ENCODE measurements at places on chromosomes 5 and 9.

GRCh38 chr9:18768951-18769622, 263.9 kb downstream of the SAXO1 start:
- DNase-seq, result no peak

DNA sequence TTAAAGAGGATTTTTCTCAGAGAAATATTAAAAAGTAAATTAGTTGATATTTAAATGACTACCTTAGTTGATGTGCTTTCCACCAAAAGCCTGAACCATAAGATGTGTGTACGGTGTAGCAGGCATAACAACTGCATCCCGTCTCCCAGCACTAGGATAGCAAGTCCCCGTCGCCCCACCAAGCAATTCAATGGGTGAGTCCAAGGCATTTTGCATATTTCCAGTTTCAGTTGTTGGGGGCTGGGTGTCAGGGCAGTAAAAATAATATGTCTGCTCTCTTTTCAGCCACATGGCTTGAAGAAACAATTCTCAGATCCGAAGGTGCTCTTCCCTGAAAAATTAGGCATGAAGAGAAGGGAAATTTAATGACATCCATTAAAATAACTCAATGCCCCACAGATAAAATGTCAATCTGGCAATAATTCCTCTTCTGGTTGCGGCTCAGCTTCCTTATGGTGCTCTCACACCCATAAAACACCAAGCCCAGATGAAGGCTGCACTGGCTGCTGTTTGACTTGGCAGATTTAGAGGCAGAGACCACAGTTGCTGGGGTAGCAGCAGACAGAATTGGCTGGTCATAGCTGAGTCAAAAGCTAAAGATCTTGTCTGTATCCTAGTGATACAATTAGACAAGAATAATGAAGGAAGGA, 124.4 kb upstream of the ADCY2 start:
- DNase-seq, result no peak

- DNase-seq, result no peak
Observed at GRCh38 chr9:109992293-109992692, 212.3 kb downstream of the PALM2AKAP2 start.

DNA sequence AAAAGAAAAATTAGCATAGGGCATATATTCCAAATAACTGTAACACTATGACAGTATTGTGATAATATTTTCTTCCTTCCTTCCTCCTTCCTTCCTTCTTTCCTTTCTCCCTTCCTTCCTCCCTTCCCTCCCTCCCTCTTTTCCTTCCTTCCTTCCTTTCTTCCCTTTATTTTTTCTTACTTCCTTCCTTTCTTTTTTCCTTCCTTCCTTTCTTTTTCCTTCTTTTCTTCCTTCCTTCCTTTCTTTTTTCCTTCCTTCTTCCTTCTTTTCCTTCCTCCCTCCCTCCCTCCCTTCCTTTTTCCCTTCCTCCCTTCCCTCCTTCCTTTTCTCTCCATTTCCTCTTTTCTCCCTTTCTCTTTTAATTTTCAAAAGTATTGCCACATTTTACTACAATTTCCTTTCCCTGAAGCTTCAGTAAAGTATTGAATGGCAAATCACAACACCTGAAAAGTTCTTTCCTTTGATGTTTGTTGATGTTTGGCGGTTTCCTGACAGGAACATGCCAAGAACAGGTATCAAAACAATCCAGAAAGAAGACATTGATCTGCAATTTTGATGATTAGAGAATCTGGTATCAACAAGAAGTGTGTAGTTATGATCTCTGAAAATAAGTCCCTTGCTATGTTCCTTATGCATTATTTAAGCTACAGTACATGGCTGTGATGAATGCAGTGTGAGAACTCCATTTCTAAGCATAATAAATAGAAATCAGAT, 253.1 kb upstream of the EDIL3 start:
- DNase-seq, result no peak

- no peak for DNase-seq
Observed at GRCh38 chr5:79704553-79704952, 14.9 kb downstream of the CMYA5 start.

GRCh38 chr5:172688349-172689217, 47.5 kb downstream of the NEURL1B start:
- DNase-seq, result no peak

DNA sequence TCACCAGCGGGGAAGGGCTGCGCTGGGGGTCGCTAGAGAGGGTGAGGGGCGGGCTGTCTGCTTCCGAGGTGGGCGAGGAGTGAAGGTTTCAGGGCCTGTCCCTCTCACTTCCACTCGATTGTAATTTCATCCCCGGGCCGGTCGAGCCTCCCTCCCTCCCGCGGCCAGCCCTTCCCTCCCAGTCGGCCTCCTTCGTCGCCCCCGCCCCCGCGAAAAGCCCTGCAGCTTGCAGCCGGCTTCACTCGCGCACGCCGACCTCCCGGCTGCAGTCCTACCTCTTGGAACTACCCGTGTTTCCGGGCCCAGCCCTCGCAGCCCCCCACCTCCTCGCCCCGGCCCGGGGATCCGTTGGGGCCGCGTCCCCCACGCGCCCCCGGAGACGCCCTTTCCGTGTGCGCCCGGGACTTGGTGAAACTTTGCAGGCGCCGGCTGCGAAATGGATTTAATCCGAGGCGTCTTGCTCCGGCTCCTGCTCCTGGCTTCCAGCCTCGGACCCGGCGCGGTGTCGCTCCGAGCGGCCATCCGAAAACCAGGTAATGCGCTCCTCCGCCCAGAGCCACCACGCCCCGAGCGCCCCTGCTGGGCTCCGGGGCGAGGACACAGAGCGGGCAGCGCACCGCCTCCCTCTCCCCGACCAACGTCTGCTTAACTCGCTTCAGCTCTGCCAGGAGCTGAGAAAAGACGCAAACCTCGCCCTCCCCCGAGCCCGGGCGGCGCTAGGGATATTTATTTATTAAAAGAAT, at the start of gene EGFLAM:
TSS of gene EGFLAM (plus strand) at position 241 of the 743 bp plus-strand sequence. CDS start at position 437, 196 bp downstream.
- DNase-seq, result peak; percentile 64

DNA sequence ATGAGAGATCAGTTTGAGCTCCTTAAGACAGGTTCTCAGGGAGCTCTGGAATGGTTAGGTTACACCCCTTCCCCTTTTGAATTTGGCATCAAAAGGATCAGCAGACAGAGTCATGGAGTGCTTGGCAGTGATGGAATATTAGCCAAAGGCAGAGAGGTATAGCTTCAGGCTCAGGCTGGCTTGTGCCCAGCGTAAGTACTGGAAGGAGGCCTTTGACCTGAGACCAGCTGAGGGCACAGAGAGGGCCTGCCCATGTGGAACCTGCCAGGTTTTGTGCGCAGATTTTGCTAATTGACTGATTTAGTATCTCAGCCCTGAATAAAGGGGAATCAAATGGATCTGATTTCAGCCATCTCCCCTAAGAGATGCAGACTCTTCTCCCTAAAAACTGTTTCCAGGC, 81.5 kb downstream of the RGS3 start:
- DNase-seq, result no peak

- DNase-seq, result no peak
Observed at GRCh38 chr9:101590901-101591300, 3.9 kb downstream of the PPP3R2 start.

DNA sequence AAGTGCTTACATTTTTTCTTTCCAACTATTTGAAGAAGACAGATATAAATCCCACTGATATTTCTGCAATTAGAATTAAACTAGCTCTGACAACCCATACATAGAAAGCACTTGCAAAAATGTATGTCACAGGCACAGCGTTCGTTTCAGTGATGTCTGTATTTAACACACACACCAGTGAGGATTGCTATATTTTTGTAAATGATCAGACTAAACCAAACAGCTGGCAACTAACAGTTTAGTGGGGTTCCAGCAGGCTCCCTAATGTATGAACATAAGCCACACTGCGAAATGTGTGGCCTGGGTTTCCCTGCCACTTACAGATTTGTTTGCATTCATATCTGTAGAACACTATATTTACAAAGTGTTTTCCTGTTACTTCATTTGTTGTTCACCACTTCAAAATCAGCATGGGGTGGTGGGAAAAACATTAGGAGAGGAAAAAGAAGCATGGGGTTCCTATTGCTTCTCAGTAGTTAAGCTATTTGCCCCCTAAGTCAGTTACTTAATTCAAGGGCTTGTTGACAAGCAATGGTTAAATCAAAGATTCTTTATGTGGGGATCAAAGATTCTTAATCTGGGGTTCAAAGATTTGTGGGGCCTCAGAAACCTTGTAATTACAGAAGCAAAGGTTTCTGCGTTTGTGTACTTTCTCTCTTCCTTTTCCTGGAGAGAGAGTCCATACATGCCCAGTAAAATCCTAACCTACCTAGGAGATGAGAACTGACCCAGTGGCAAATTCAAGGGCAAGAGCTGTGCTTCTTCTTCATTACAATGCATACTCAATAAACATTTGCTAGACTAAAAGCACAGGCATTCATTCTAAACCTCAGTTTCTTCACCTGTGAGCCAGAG, 27.1 kb downstream of the ZNF608 start:
- DNase-seq, result no peak

- no peak for DNase-seq
Observed at GRCh38 chr5:27568811-27569210, 530.4 kb upstream of the CDH9 start.

GRCh38 chr5:145483212-145483611, 351.9 kb downstream of the PRELID2 start:
- no peak for DNase-seq

- DNase-seq, result no peak
Observed at GRCh38 chr9:105466898-105467455, 19.1 kb downstream of the FSD1L start.

GRCh38 chr5:68265822-68266395, 50.4 kb downstream of the PIK3R1 start:
- no peak for DNase-seq

DNA sequence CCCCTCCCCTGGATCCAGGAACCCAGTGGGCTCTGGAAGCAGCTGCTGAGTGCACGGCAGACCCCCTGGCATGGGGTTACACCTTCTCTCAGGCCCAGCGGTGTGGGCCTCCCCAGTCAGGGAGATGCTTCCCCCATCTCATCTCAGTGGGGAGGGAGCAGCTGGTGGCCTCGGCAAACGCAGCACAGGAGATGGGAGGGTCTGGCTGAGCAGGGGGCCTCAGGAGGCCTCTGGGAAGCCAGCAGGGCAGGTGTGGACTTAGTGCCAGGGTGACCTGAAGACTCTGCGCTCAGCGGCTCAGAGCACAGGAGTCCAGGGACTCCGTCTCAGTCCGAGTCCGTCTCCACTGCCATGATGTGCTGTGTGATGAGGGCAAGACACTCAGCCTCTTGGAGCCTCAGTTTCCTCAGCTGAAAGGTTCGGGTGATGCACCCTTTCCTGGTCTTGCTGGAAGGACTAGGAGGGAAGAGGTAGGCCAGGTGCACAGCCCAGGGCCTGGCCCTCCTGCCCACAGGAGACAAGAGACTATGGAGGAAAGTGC, 100.6 kb downstream of the GTF3C4 start:
- no peak for DNase-seq

DNA sequence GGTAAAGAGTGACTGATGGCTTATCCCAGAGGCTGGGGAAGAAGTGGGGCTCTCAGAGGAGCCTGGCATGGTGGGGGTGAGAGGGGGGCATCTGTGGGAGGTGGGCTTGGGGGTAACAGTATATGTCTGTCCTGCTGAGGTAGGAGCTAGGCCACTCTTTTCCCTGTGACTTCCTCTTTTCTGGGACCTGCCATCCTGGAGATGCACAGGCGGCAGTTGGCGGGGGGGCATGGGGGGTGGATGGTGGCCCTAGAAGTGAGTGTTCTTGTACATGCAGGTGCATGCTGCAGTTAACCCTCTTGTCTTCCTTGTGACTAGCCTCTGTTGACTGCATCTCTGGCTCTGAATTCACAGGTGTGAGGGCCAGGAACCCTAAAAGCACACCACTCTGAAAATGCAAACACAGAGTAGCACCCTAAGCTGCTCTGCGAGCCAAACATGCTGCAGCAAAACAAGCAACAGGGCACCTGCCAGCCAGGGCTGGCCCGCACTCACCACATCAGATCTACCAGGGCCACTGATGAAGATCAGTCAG, 123.8 kb upstream of the SHB start:
- no peak for DNase-seq

DNA sequence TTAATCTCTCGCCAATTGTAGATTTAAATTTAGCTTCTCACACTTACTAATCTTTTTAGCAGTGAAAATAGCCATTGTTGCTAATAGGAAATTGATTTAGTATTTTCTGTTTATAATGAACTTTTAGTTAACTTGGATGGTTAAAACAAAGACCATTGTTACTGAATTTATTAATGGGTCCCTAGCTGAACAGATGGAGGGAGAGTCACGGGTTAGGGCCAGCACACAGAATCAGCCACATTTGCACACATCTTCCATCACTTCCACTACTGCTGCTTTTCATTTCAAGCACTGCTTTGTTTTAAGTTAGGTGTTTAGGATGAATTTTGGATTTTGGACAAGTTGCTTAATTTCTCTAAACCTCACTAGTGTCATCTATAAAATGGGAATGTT, 125.9 kb upstream of the ADAMTSL1 start:
- no peak for DNase-seq

GRCh38 chr9:115883467-115884329, 269.9 kb upstream of the PAPPA start:
- DNase-seq, result peak; percentile 46

DNA sequence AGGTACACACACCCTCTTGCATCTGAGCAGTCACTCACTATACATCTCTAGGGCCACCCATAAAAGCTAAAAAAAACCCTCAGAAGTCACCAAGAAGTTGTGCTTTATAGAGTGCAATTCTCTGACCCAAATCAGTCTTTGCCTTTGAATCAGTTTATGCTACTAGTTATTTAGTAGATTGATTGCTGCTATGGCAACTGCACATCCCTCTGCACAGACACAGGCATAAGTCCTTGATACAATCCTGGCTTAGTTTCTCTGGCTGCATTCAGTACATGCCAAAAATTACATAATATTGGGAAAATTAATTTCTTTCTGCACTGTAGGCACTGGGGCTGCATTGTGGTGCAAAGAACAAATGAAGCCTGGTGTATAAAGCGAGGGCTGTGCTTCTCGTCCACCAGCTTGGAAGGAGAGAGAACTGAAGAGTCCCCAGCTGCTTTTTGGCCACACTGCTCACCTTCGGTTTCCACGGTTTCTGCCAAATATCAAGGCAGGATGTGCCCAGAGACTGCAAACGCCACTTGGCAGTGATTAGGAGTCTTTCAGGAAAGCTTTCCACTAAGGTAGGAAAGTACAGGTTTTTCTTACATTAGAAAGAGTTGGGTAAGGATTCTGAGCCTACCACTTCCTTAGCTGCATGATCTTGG, 258.4 kb downstream of the ELAVL2 start:
- DNase-seq, result no peak

DNA sequence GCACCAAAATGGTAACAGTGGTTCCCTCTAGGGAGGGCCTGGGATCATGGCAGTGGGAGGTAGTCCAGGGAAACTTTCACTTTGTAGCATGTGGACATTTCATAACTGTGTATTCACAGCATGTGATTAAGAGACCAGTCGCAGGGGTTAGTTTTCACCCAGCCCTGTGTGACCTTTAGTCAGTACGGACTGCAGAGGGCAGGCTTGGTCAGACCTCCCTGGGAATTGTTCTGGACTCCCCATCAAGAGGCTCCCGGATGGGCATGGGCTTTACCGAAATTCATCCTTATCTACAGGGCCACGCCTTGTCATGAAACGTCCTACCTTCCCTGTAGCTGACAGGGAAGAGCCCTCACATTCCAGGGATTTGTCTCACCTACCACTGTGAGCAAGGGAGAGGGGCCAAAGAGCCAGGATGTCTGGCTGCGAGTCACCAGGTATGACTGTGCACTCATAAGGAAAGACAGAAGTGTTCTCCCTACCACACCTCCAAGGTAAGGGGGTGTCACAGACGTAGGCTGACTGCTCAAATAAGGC, 19.9 kb downstream of the GPX3 start:
- DNase-seq, result no peak

Data from NCI-H748 treated with DMSO at 0.1 percent for 48 hours (cell line).